ENCODE measurements at places on chromosomes 4 and X.

- no peak for DNase-seq
These were observed 312.4 kb downstream of the DHRSX start for GRCh38 chrX:2188330-2188792.

GRCh38 chr4:185255868-185256267, 46.5 kb downstream of the SNX25 start:
- DNase-seq, result no peak

GRCh38 chr4:41537292-41537890, 566 bp upstream of the LIMCH1 start:
- no peak for DNase-seq

DNA sequence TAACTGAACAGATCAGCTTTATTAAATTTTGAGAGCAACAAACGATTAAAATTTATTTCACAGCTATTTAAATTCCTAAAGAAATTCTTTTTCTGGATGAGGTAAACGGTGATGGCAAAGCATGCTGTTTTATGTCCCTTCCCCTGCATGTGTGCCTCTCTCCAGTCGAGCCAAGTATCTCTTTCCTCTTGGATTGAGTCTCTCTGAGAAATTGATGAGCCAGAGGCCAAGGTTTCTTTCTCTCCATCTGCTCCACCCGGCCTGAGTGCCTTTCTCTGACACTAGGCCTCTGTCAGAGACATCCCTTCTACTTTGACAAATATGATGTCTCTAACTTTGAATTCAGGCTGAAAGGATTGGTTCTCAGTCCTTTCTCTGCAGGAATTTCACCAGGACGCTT, 42.6 kb upstream of the PARM1 start:
- DNase-seq, result no peak

DNA sequence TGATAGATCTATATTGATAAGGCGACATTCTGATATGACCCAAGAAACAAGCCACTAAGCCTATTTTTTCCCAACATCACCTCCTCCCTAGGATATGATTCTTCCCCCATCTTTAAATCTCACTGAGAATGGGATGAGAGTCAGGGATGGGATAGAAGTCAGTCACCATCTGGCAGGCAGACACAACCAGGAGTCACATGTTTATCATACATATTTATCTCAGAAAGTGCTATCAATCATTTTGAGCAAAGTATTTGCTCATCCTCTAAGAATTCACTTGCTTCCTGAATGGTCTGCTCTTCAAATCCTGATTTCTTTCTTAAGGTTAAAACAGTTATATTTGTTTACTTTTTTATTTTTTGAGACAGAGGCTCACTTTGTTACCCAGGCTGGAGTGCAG, 20.3 kb downstream of the DNAAF6 start:
- DNase-seq, result no peak

DNA sequence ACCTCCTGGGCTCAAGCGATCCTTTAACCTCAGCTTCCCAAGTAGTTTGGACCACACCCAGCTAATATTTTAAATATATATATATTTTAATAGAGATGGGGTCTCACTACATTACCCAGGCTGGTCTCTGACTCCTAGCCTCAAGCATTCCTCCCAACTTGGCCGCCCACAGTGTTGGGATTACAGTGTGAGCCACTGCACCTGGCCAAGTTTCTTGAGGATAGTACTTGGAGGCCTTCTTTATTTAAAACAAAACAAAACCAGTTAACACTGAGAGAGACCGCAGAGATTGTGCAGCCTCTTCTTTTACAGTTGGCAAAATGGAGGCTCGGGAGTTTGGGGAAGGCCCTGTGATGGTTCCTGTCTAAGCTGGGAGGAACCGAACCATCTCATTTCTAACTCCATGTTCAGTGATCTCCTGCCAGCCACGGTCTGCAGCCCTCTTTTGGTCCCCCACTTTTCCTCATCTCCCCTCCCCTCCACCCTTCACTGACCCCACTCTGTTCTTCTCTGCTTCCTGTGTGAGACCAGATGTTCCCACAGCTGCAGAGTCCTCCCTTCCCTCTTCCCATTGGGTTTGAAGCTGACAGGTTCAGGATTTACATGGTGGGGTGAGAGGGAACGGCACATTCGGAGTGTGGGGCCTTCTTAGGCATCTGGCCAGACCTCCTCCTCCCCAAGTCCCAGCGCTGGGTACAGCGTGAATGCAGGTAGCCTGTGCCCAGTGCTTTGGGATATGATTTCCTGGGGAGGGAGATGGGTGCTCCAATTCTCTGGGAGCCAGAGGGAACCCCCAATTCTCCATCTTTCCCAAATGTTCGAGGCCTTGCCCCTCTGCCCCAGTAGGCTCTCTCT, 1.4 kb upstream of the SORCS2 start:
- no peak for DNase-seq

DNA sequence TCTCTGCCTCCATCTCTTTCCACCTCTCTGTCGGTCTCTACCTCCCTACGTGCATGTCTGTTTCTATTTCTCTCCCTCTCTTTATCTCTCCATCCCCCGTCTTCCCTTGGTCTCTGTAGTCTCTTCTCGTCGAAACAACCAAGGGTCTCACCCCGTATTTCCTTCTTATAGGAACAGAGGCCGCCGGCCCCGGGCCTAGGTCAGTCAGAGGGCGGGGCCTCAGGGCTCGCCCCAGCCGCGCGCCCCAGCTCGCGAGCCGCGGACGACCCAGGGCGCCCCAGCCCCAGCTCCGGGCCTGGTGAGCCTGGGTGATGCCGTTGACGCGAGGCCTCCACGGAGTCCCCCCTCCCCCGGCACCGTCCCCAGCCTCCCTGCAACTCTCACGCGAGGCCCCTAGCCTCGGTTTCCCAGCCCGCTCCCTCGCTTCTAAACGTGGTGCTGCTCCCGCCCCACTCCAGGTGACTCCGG, 6.6 kb downstream of the TIMM17B start:
- DNase-seq, result no peak

GRCh38 chr4:6714954-6715353, 1.0 kb upstream of the BLOC1S4 start:
- DNase-seq, result no peak

DNA sequence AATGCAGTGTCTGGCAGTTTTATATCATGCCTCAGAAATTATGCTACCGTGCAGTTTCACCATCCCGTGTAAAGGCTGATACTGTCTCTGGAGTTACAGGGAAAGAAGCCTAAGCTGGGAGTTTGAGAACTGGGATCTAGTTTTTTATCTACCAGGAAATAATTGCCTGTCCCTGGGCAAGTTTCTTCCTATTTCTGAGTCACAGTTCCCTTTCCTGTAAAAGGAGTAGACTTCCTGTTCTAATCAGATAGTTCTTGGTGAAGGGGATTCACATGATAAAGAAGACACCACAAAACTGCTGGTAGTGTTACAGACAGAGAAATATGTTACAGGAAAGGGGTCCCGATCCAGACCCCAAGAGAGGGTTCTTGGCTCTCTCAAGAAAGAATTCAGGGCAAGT, 17.1 kb downstream of the HERC3 start:
- DNase-seq, result no peak

Data from activated CD4-positive, CD25-positive, alpha-beta regulatory T cell (primary cell).